ENCODE measurements at places on chromosomes 6 and 20. TPM values are rescaled to one million over a fixed set of nuclear protein-coding genes. Genes with fewer than 3 reads are reported as not detected.

Gene HSP90AB1
- total RNA-seq: 702 TPM

Gene CNR1
- total RNA-seq: not detected

Gene MYB
- 0.36 TPM for total RNA-seq

Gene TSHZ2
- 3.6 TPM for total RNA-seq

Gene ITPR3
- 46.7 TPM for total RNA-seq

Gene GJA10
- not detected for total RNA-seq

Gene CHRNA4
- not detected for total RNA-seq

Gene MDFI
- total RNA-seq: 0.72 TPM
